ENCODE measurements at places on chromosomes 13 and 19.

DNA sequence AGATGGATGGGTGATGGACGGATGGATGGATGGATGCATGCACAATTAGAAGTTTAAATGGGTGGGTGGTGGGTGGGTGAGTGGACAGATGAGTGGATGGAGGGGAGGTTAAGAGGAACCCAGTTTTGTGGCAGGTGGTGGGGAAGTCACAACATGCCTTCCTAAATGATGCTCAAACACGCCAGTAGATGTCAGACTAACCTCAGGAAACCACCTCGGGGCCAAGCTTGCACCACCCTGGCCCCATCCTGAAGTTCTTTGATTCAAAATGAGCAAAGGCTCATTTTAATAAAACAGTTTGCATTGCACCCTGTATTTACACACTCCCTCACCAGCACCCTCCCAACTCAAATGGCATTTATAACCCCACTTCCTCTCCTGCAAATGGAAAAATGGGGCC lies 91.4 kb upstream of the CACNA1A start:
- peak; percentile 80 for DNase-seq

DNA sequence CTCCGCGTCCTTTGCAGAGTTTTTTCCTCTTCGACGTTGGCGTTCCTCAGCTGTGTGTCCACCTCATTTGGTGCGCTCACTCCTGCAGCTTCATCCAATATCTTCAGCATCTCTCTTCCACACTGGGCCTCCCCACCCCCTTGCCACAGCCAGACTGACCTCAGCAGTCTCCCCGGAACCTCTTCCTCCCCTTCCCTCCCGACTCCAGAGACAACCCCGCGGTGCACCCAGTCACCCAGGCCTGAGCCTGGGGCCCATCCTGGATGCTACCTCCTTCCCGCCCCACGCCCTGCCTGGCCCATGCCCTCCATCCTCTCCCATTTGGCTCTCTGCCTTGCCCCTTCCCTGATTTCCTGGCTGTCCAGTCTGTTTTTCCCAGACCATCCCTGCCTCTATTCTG lies 8.1 kb upstream of the C5AR2 start:
- no peak for DNase-seq

DNA sequence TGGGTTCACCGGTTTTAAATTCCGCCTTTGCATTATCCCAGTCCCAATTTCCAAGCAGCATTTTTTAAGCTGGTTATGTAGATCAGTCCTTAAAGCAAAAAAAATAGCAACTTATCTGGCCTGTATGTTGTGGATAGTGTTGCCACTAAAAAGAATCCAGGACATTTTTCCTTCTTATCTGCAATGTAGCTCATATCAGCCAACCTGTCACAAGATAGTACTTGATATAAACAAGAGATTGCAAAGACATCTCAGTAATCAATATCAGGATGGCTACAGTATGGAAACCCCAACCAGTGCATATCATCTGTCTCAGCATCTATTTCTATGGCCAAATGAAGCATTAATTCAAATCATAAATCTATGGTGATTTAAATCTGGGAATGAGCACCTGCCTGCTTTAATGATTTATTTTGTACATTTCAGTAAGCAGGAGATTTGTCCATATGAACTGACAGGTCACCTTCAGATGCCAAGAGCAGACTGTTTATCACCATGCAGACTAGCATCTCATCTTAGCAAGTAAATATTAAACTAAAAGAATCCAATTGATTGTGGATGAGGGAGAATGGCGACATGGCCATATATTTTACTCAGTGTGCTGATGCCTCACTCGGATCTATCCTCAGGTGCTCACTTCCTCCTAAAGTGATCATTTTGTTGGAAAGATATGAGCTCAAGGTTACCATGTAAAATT lies 240.4 kb downstream of the DACH1 start:
- DNase-seq: no peak

GRCh38 chr13:65768545-65768944 lies 1461.6 kb downstream of the PCDH9 start:
- no peak for DNase-seq

GRCh38 chr19:14516746-14517438 lies 1.3 kb downstream of the DNAJB1 start:
- DNase-seq: no peak

DNA sequence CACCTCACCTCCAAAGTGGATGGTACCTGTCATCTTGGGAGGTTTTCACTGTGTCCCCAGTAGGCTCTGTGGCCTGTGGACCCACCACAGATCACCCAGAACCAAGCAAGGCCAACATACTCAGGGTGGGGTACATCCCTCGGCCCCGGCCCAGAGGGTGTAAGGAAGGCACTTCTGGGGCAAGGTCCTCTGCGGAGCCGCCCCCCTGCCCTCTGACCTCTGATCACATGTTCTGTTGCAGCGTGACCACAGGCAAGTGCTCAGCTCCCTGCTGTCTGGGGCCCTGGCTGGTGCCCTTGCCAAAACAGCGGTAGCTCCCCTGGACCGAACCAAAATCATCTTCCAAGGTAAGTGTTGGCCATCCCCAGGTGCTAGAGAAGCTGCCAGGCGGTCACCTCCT lies 36.7 kb downstream of the TMEM161A start:
- DNase-seq: no peak

GRCh38 chr13:100608906-100609305 lies 20.3 kb upstream of the GGACT start:
- peak; percentile 28 for DNase-seq

DNA sequence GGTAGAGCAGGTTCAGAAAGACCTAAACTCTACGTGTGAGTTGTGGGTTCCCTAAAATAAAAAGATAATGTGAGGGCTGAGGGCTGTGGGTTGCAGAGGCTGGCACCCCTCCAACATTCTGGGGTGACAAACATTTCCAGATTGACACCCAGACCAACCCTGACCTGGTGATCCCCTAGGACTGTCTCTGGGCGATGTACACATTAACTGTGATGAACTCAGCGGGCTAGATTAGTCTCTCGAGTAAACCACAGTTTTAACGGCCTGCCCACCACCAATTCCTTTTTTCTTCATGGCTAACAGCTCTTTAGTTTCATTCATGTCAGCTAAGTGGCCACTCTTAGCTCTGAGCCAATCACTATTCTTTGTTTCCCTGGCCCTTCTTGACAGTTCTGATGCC lies 24.8 kb downstream of the SIAH3 start:
- no peak for DNase-seq

DNA sequence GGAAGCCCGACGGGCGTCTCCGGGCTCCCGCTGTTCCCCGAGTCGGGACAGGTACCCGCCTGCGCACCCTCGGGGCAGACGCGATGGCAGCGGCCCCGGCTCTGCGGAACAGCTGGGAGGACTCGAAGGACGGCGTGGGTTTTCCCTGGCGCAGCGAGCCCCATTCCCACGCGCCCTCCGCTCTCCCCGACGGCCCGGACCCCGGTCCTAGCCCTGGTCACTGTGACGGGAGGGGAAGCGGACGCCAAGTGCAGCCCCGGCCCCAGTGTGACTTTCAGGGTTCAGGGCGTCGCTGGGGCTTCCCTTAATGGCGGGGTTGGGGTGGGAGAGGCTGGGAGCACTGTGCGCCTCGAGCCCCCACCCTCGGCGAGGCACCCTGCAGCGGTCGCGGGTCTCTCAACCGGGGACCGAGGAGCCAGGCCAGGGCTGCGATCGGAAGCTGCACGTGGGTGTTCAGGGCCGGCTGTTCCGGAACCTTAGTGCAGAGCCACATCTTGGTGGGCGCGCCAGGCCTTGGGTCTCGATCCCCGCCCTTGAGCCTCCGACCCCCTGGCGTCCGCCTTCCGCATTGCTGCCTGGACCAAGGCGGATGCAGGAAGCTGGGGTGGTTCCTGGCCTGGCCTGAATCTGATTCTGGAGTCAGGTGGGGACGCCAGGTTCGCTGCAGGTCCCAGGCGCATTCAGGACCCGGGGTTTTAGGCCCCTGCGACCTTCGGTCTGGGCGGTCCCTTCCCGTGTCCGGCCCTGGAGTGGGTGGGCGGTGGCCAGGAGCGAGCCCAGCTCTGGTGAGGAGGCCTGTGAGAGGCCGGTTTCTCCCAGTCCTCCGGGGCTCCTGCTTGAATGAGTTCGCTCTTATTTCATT lies 3.5 kb downstream of the LGALS7B start:
- no peak for DNase-seq

- DNase-seq: no peak
Observed at GRCh38 chr19:34471906-34472700, 9.5 kb upstream of the WTIP start.

DNA sequence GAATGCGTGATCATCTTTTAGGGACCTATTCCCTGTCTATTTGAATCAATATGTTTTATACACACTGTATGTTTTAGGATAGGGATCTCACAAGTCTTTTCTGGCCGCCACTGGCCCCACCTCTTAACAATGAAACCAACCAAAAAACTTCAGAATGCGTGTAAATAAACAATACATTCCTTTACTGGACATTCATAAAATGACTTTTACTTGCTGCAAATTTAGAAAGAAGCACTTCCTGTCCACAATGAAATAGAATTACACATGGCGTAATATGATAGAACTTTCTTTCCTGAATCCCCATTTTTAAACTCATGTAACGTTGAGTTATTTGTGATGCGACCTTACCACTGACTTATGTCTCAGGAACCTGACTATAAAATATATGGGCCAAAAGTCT lies 233.6 kb downstream of the SLITRK6 start:
- peak; percentile 10 for DNase-seq

DNA sequence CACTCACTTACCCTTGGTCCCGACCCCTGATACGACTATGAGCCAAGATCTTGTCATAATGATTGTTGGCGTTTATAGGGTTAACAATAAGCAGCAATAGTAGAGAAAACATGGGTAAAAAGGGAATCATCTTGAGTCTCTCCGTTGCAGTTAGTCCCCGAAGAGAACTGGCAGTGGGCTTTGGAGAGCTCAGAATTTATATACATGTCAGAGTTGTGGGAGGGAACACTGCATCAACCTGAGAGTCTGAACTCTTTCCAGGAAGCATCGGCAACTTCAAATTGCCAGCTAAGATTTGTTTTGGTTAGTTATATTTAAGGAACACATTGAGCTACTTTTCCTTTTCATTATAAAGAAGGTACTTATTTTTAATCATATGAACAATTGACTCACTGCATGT lies at the start of gene POSTN:
Gene POSTN, minus strand, starts transcription at position 172 of the 400 bp plus-strand sequence. Its CDS starts 42 bp downstream, at position 130.
- no peak for DNase-seq

DNA sequence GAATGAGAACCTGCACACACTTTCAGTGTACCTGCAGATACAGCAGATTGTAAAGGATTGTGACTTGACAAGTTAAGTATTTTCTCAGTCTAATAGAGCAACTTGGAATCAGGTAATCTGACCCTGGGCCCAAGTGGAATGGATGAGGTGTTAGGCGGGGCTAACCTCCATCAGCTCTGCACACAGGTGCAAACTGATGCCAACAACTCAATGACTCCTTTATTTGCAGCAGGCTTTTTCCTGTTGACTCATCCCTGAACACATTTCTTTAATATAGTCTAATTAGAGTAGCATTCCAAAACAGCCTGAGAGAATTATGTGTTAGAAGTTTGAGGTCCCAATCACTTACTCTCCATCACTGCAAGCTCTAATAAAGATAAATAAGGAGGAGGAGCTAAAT lies 48.8 kb downstream of the TPT1 start:
- DNase-seq: peak; percentile 40

DNA sequence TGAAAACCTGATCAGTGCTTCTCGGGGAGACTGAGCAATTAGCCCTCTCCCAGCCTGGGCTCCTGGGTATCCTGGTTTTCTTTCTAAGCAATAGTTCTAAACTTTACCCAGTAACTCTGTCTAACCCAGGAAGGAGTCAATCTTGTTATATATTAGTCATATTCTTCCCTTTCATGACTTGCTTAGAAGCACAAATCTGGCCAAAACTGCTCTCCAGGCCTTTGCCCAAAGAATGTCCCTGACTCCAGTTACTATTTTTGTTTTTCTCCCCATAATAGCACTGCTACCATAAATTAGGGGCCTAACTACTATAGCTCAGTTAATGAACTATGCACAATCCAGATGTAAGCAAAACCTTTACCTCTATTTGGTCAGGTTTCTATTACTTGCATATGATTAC lies 355.8 kb upstream of the HTR2A start:
- no peak for DNase-seq

DNA sequence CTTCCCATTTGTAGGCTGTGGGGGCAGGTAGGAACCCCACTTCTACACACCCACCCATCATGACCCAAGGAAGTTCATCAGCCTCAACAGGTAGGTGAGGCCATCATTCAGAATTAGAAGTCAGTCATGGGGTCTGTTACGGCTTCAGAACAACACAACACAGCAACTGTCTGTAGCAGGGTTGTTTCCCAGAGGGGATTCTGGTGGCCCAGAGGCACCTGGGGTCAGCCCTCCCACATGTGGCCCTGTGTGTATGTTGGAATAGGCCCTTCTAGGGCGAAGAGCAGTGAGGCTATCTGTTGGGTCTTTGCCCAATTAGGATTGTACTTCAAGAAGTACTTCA lies 3.4 kb downstream of the IGFLR1 start:
- no peak for DNase-seq

- DNase-seq: peak; percentile 51
Observed at GRCh38 chr13:41942462-41943094, 18.3 kb downstream of the VWA8 start.

DNA sequence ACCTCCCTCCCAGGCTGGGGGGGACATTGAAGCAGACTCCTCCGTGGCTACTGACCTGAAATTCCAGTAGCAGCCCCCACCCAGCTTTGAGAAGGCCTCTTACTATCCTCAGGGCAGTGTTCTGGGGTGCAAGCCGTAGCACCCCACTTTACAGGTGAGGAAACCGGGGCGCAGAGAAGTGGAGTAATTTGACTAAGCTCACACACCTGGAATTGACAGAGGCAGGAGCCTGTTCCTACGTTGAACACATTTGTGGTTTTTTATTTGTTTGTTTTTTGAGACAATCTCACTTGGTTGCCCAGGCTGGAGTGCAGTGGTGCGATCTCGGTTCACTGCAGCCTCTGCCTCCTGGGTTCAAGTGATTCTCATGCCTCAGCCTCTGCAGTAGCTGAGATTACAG lies 14.6 kb upstream of the S1PR4 start:
- no peak for DNase-seq

DNA sequence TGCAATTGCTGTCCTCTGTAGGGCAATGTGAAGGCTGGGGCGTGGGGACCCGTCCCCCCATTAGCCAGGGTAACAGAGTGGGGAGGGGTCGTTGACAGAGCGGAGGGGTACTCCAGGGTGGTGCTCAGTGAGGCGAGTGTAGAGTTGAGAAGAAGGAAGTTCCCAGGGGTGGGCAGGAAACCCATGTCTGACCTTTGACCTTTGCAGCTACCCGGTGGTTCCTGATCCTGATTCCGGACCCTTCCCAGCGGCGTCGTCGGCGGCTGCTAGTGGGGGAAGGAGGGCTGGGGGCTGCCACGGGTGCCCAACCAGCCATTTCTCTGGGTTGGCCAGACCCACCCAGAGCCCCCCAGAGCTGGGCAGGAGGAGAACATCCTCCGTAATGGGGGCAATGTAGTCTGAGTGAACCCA lies 2.1 kb upstream of the PLVAP start:
- DNase-seq: no peak

- no peak for DNase-seq
Observed at GRCh38 chr13:32299893-32300292, 15.3 kb downstream of the ZAR1L start.

GRCh38 chr19:30638889-30639288 lies 266.7 kb downstream of the ZNF536 start:
- no peak for DNase-seq
